Right hindlimb (tissue), 1 donor: ENCODE measurements at places on chromosomes 16 and 17.

DNA sequence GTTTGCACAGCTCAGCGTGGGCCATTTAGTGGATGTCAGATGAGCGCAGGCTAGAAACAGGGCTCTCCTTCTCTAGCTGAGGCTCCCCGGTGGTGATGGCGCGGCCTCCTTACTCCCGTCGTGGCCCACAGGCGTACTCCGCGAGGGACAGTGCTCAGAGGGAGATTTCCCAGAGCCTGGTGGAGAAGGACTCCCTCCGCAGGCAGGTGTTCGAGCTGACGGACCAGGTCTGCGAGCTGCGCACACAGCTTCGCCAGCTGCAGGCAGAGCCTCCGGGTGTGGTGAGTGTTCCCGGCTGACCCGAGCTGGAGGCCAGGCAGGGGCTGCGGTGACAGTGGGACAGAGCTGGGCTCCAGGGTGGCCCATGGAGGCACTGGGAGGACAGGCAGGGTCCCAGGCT is 21.4 kb downstream of the CARD14 start:
- no peak for DNase-seq

DNA sequence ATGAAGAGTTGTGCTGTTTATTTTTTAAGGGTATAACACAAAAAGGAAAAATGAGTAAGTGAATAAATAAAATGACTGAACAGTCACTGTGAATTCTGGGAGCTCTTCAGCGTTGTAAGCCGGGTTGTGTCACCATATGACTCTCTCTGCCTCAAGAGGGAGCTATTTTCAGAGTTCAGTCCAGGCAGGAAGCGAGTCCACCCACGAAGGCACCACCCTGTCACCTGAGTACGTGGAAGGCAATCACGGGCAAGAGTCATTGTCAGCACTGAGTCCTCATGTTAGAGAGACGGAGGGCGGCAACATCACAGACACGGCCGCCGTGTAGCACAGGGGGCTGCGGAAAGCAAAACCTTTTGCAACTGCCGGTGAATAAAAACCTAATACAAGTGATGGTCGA is 227.6 kb downstream of the UTP18 start:
- no peak for DNase-seq

GRCh38 chr16:287298-287811 is 4.4 kb downstream of the PDIA2 start:
- DNase-seq = no peak

DNA sequence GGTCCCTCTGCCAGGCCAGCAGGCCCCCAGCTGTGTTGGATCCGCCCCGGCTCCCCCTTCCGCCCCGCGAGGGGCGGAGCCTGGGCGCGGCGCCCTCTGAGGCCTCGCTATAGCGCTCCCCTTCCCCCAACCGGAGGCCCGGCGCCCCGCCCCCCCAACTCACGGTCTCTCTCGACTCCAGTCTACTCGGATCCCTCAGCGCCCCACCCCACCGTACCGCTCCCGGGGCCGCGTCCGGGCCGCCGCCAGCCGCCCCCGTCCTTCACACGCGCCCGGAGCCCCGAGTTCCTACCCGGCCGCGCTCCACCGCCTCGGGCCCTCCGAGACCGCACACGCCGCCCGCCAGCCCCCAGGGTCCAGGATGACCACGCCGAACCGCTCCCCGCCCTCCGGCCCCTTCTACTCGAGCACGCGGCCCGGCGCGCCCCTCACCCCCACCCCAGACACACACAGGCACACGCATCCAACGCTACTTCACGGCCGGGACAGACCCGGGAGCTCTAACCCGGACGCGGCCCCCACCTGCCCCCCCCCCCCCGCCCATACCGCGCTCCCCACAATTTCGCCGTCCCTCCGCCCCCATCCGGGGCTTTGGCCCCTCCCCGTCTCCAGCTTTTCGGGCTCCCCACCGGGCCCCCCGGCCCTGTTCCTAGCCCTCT is 1.4 kb downstream of the PHF23 start:
- peak; percentile 86 for DNase-seq

- DNase-seq = no peak
Measured at GRCh38 chr16:57412584-57412983, 8.0 kb downstream of the CCL17 start.

DNA sequence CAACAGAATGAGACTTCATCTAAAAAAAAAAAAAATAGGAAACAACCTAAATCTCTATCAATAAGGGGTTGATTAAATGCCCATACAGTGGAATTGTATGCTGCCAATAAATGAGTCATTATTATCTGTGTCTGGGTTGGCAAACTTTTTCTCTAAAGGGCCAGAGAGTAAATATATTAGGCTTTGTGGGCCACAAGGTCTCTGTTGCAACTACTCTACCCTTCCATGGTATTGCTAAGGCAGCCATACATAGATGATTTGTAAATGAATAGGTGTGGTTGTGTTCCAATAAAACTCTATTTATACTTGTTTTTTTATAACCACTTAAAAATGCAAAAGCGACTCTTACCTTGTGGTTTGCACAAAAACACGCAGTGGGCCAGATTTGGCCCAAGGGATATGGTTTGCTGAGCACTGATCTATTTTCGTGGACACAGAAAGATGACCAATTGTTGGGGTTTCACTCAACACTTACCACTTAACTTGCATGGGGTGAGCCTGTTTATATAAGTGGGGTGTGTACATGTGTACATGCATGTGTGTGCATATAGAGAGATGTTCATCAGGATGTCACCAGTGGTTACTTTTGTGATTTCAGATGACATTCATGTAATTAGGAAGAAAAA is 12.4 kb upstream of the IL4R start:
- no peak for DNase-seq

- DNase-seq = no peak
Measured at GRCh38 chr16:80819988-80820387, 15.6 kb upstream of the CDYL2 start.

DNA sequence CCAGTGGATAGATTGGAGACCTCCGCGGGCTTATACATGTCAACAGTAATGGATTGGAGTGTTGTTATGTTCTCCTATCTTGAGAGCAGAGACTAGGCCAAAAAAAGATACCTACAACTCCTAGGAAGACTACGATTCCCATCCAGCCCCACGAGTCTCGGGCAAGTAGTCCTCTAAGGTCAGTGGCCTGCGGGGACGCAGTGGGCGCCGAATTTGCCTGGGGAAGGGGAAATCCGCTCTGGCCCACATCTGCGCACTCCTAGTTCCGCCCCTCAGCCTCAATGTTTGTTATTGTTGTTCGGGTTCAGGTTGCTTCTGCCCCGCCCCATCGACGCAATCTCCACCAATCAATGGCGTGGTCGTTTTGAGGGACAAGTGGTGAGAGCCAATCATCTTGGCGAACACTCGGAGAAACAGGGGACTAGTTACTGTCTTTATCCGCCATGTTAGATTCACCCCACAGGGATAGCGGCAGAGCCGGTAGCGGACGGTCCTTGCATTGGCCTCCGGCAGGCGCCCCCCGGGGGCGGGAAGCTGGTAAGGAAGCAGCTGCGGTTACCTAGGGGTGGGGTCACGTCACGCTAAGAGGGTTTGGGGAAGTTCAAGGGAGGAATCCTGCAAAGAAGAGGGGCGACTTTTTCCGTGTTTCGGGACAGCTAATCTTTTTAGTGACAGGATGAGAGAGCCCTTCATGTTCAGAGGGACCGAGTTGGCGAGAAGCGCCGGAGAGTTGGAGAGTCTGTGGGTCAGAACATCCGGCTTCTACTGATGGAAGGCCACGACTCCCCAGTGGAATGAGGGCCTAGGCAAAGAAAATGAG is at the start of gene NBR1:
NBR1 (plus strand) TSS at position 449 of the 820 bp plus-strand sequence. CDS start 4,586 bp downstream, outside the sequence.
- DNase-seq = peak; percentile 98

DNA sequence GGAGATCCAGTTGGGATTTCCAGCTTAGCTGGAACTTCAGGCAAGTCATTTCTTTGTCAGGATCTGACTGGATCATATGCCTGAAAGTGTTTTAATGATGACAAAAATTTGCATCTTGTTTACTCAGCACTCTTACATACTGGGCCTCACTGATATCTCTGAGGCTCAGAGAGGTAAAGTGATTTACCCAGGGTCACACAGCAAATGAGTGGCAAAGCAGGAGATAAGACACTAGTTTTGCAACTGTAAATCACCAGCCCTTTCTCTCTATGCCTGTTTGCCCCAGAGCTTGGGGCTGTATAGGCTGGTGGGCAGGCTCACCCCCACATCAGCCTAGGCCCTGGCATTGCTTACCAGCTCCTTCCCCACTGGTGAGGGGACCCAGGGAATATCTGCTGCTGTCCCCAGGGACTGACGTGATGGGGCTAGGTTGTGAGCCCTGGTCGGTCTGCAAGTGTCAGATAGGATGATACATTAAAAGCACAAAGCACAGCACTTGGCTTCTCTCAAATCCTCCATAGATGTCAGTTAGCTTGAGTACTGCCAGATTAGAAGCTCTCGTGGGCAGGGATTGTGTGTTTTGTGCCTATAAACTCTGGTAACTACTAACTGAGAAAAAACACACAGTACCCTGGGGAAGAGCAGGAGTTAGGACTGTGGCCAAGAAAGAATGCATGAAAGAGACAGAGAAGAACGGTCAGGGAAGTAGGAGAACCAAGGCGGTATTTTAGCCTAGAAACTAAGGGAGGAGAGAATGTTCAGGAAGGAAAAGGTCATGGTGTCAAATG is 165.4 kb downstream of the COPRS start:
- DNase-seq = no peak
